Spinal cord (tissue), 10 donors: ENCODE measurements at places on chromosomes 2 and 18. TPM values are rescaled to one million over a fixed set of nuclear protein-coding genes. Genes with fewer than 3 reads are reported as not detected.

DNA sequence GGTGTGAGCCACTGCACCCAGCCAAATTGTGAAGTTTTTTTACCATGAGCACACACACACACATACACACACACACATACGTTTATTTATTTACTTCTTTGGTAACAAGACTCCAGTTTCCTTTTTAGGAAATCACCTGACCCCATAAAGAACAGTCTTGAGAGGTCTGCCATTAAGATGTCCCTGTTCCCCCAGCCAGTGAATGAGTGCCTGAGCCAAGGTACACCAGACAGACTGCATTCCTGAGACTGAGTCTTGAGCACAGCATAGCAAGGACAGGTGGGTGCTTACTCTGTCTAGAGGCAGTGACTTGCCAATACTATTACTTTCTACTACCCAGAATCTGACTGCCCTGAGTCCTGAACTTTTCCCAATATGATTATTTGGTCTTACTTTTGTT is 167.2 kb upstream of the SATB2 start:
- no peak for DNase-seq

- peak; percentile 64 for DNase-seq
Measured at GRCh38 chr2:151097128-151097527, 164.5 kb downstream of the RBM43 start.

- DNase-seq = peak; percentile 11
Measured at GRCh38 chr2:150806336-150806735, 318.9 kb upstream of the RND3 start.

DNA sequence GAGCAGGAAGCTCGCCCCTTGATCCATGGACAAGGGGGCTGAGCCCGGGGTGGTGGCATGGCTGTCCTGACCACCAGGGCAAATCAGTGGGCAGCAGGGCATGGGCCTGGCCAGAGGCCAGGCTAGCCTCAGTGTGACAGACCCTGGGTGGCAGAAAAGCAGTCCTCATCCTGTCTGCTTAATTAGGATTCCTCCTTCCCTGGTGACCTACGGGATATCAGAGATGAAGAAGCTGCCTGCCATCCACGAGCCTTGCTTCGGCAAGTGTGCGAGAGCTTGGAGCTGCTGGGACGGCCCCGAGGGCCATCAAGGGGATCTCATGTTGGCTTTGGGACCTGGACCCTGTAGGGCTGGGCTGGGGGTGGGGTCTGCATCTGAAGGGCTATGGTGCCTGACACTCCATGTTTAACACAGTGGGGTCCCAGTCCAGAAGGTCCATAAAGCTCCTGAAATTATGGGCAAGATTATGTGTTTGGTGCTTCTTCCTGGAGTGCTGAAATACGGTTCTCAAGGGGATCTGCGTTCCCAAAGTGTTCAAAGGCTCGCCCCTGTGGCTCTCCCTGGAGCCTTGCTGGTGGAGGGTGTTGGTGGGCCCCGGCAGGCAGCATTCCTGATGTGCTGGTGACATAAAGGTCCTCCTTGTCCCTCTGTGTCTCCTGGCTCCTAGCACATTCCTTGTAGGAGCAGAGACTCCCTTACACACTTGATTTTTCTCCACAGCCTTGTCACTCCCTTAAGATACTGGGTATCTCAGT is 52.6 kb downstream of the KCNIP3 start:
- no peak for DNase-seq

DNA sequence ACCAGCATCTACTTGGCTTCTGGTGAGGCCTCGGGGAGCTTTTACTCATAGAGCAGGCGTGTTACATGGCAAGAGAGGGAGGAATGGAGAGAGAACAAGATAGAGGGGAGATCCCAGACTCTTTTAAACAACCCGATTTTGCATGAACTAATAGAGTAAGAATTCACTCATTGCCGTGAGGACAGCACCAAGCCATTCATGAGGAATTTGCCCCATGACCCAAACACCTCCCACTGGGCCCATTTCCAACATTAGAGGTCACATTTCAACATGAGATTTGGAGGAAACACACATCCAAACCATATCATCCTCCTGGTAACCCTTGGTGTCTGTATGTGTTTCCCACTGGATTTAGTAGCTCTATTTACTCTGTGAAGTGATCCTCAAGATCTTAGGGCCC is 249.9 kb upstream of the SP5 start:
- DNase-seq = no peak

DNA sequence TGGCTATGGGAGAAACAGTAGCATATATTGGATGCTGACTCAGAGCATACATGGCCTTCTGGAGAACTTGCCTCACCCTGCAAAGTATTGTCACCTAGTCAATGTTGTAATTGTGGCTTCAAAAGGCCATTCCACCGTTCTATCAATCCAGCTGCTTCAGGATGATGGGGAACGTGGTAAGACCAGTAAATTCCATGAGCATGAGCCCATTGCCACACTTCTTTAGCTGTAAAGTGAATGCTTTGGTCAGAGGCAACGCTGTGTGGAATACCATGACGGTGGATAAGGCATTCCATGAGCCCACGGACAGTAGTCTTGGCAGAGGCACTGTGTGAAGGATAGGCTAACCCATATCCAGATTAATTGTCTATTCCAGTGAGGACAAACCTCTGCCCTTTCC is 1300.1 kb upstream of the ACVR2A start:
- DNase-seq = no peak

GRCh38 chr18:57834616-57835015 is 31.5 kb upstream of the ATP8B1 start:
- no peak for DNase-seq

Gene TCF23
- not detected for polyA plus RNA-seq

Gene RFX8
- polyA plus RNA-seq = 1.1 TPM

Gene TNFRSF11A
- polyA plus RNA-seq = 0.87 TPM

GRCh38 chr2:56334622-56335021 is 150.8 kb downstream of the CCDC85A start:
- DNase-seq = no peak

Gene SF3B6
- polyA plus RNA-seq = 120 TPM

GRCh38 chr2:177314722-177315264 is 50.3 kb upstream of the NFE2L2 start:
- no peak for DNase-seq

DNA sequence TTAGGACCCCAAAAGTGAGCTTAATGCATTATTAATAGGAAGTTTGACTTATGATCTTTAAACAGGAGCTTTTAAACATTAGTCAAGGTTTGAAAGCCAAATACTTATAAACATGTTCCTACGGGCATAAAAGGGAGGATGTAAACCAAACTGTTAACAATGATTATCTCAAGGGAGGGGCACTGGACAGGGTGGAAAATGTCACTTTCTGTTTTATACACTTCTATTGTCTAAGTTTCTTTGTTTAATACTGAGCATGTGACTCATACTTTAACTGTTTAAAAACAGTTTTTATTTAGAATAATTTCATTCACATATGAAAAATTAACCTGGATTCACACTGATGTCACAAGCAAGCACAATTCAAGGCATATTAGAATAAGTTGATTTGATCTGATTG is 18.3 kb upstream of the ITGA6 start:
- DNase-seq = no peak

Gene SOX11
- 54.2 TPM for polyA plus RNA-seq

Gene C2orf80
- 35.4 TPM for polyA plus RNA-seq

DNA sequence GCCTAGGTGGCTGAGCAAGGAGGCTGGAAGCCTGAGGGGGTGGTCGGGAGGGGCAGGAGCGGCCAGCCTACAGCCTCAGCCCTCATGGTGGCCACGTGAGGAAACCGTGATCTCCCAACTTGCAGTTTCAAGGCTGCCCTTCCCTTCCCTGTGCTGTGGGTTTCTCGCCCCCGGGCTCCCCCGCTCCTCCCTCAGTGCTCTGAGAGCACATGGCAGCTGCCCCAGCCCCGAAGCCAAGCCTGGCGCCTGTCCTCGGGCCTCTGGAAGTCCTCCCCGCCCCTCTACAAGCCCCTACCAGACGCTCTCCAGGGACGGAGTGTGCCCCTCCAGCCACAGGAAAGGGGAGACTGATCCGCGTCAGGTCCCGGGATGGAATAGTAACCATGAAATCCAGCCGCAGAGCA is 586 bp upstream of the ANKRD23 start:
- no peak for DNase-seq

- DNase-seq = no peak
Measured at GRCh38 chr2:12333293-12333692, 383.4 kb upstream of the TRIB2 start.

DNA sequence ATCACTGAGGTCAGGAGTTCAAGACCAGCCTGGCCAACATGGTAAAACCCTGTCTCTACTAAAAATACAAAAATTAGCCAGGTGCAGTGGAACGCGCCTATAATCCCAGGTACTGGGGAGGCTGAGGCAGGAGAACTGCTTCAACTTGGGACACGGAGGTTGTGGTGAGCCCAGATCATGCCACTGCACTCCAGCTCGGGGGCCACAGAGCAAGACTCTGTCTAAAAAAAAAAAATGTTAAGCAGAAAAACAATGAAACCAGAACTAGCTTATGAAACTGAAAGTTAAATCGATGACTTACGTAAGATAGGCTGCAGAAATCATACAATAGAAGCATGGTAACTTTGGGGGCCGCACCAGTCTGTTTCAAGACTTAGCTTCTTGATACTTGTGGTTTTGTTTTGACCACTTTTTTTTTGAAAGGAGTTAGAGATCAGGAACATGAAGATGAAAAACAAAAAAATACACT is 6.2 kb upstream of the GPR155 start:
- no peak for DNase-seq

DNA sequence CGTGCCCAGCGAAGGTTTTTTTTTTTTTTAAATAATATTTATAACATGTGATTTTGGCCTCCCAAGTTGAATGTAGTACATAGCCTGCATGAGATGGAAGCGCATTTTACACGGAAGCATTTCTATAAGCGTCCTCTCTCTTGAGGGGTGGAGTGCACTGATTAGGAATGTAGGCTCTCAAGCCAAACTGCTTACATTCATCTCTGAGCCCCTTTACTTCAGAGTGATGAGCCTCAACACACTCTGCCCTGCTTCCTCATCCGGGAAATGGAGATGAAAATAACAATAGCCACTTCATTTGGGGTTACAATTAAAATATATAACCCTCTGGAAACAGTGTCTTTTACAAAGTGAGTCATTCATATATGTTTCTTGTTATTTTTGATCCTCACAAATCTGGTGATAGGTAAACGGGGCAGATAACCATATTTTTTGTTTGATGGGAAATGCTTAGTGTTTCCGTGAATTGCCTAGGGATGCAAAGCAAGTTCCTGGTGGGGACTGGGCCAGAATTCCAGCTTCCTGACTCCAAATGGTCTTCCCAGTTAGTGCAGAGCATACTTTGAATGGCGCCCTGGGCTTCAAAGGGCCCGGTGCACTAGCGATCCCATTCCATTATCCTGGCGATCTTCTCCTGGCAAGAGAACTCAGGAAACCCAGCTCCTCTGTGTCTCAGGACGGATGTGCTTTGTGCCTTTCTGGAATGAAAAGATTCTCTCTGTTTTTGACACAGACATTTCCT is 124.3 kb downstream of the PIEZO2 start:
- DNase-seq = no peak

Gene THADA
- polyA plus RNA-seq = 16.5 TPM
